ENCODE measurements at places on chromosomes 12 and 14.

GRCh38 chr12:127600211-127600610 is 666.8 kb upstream of the TMEM132C start:
- DNase-seq, result no peak

GRCh38 chr14:55190906-55191202 is 531 bp downstream of the DLGAP5 start:
- DNase-seq, result no peak

DNA sequence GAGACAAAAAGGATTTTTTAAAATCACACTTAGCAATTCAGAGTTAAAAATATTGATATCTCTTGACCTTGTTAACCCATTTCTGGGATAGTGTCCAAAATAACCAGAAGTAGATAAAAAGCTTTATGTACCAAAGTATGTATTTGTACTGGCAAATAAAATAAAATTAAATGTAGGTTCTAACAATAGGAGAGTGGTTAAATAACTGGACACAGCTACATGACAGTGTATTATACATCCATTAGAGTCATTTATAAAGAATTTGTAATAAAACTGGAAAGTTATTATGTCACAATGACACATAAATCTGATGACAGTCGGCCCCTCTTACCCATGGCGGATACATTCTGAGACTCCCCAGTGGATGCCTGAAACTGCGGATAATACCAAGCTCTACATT is 34.0 kb downstream of the BMAL2 start:
- no peak for DNase-seq

DNA sequence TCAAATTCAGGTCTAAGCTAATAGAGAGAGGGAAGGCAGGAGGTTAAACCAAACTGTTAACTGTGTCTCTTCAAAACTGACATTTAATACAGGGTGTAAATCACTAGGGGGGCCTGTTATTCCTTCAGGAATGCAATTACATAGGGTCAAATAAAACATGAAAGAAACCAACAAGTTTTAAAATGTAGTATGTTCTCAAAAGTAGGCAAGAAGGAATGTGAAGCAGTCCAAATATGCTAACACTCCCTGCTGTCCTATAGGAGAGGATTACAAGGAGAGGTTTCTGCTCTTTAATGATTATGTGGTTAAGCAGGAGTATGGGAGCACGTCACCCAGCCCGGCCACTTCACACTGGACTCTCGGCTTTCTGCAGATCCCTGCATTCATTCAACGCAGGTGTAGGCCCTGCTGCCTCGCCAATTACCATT is 42.5 kb upstream of the BMP4 start:
- DNase-seq, result peak; percentile 40

DNA sequence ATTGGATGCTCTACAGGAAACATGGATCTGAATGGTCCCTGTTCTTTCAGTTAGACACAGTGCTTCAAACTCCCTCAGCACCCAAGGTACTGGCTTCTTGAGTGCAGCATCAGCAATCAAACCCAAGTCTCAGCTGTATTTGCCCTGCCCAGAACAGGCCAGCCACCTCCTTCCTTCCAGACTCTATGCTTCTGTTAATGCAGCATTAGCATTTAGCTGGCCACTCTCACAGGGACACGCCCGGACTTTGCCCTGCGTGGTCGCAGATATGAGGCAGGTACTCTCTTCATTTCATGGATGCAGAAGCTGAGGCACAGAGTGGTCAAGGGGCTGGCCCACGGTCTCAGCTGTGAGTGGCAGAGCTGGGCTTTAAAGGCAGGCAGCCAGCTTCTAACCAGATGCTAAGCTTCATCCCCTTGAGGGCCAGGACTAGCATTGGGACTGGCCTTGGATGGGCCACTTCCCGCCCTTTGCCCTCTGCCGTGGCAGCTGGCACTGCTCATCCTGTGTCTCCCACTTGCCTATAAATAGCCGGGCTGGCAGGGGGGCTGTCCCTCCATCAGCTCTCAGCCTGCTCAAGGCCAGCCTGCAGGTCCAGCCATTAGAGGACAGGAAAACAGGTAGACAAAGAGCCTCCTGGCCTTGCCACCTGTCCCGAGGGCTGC is 1.5 kb upstream of the SLC25A47 start:
- no peak for DNase-seq

- DNase-seq, result no peak
Observed at GRCh38 chr14:64956697-64957406, 14.3 kb upstream of the GPX2 start.

- no peak for DNase-seq
Observed at GRCh38 chr12:106054049-106054448, 84.7 kb downstream of the NUAK1 start.

All from mammary epithelial cell (primary cell).